ENCODE measurements at places on chromosomes 3 and 15. TPM values are rescaled to one million over a fixed set of nuclear protein-coding genes. Genes with fewer than 3 reads are reported as not detected.

Gene TJP1
- 166 TPM for total RNA-seq

Gene GCSAM
- total RNA-seq, result 0.33 TPM

Gene DUOX1
- total RNA-seq, result 201 TPM

DNA sequence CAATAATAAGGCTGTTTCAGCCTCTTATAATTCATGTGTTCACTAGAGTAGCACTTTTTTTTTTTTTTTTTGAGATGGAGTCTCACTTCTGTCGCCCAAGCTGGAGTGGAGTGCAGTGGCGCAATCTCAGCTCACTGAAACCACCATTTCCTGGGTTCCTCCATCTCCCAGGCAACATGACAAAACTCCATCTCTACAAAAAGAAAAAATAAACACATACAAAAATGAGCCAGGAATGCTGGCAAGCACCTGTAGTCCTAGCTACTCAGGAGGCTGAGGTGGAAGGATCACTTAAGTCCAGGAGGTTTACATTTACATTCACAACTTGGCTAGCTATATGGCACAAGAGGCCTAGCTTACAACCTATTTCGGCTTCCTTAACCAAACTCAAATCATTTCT, 6.8 kb downstream of the USP4 start:
- DNase-seq, result no peak

DNA sequence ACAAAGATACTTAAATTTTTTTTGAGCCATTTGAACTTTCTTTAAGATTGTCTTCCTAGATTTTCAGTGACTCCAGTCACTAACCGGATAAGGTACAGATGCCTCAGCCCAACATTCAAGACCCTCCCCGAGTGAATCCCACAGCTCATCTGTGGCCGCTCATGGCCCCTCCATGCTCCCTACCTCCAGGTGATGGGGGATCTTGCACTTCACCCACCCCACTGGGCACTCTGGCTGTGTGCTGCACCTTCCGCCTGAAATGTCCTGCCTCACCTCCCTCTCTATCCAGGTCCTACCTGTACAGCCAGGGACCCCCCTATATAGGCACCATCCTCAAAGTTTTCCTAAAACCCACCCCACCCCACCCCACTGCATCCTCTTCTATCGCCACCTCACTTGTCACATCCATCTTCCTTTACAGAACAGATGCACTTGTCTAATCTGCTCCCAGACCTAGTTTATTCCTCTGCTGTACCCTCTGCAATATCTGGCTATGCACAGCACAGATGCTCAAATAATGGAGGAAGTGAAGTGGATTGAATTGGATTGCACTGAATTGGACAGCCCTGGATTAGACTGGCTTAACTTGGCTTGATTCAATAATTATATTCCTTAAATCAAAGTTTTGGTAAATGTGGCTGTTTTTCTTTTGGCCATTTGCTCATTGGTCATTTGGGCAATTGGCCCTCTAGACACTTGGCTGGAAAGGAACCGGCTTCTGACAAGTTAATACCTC, 24.5 kb downstream of the NTRK3 start:
- DNase-seq, result no peak

- DNase-seq, result no peak
These were observed 281.8 kb upstream of the ARRDC4 start for GRCh38 chr15:97678656-97679055.

DNA sequence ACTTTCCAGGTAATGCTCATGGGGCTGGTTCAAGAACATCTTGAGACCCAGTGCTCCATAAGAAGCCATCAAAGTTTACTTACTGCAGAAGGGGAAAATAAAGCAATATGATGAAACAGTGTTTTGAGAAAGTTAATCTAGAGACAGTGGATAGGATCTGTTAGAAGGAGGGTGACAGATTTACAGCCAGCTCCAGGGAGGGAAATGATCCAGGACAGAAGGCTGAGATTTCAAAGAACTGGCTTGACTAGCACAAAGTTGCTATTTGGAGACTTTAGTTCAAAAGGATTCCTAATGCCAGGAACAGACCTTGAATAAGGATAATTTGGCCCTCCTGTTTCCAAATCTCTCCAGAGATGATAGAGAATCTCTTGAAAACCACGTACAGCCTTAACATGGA, 166.5 kb upstream of the NECTIN3 start:
- no peak for DNase-seq

DNA sequence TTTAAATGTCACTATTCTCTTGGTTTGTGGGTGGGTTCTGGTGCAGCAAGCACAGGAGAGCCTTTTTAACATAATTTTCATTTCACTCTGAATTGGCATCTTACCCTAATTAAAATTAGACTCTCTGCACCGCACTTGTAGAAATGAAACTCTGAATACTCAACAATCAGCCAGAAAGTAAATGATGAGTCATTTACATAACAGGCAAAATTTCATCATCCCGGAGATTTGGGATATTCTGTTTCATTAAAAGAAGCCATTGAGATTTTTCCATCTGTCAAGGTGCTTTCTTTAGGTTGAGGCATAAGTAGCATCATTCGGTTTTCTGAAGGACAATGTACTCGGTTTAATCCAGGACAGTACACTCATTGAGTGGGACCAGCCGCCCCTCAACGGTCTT, 111.0 kb downstream of the RFTN1 start:
- DNase-seq, result no peak
